Sciatic nerve (tissue), 2 donors: ENCODE measurements at places on chromosomes 1 and 21. TPM values are rescaled to one million over a fixed set of nuclear protein-coding genes. Genes with fewer than 3 reads are reported as not detected.

- DNase-seq = no peak
Observed at GRCh38 chr1:89760496-89760895, 60.3 kb upstream of the LRRC8D start.

GRCh38 chr21:25385911-25386474, 221.3 kb downstream of the MRPL39 start:
- DNase-seq = no peak

Gene EVI5
- 77.7 TPM for total RNA-seq

DNA sequence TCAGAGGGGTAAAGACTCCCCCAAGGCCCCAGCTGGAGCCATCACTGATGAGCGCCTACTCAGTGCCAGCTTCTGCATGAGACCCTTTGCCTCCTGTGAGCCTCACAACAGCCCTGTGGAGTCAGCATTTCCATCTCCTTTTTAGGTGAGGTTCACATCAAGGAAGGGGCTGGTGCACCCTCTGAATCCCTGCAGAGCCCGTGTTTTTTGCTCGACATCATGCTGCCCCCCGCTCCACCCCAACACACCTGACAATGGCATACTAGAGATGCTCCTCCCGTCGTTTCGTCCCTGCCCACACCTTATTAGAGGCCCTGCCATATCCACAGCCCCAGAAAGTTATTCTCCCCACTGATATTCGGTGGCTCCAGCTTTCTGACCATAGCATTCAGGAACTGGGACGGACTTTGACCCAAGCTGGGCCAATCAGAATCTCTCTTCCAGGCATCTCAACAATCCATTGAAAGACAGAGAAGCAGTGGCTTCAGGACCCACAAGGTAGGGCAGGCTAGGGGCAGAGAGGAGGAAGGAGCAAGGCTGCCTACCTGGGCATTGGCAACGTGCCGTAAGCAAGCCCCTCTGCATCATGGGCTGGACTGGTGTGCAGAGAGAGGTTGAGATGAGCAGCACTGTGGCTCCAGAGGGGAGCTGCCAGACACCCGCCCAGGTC, 32.7 kb downstream of the EPHA10 start:
- peak; percentile 21 for DNase-seq

DNA sequence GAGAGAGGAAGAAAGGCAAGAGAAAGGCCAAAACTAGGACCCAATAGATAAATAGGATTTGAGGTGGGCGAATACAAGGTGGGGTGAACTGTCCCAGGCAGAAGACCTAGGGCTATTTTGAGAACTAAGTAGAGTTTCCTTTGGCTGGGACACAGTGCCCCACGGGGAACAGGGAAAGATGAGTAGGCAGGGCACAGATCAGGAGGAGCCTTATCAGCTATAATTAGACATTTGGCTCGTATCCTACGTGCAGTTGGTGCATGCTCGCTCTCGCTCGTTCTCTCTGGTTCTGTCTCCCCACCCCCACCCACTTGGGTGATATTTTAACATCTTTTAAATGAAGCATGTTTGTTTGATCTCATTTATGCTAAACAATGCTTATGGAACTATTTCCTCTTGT, 235.0 kb upstream of the JUN start:
- DNase-seq = no peak

GRCh38 chr1:199878823-199879222, 148.7 kb upstream of the NR5A2 start:
- DNase-seq = no peak

GRCh38 chr1:225426395-225427234, 1.2 kb downstream of the LBR start:
- no peak for DNase-seq

DNA sequence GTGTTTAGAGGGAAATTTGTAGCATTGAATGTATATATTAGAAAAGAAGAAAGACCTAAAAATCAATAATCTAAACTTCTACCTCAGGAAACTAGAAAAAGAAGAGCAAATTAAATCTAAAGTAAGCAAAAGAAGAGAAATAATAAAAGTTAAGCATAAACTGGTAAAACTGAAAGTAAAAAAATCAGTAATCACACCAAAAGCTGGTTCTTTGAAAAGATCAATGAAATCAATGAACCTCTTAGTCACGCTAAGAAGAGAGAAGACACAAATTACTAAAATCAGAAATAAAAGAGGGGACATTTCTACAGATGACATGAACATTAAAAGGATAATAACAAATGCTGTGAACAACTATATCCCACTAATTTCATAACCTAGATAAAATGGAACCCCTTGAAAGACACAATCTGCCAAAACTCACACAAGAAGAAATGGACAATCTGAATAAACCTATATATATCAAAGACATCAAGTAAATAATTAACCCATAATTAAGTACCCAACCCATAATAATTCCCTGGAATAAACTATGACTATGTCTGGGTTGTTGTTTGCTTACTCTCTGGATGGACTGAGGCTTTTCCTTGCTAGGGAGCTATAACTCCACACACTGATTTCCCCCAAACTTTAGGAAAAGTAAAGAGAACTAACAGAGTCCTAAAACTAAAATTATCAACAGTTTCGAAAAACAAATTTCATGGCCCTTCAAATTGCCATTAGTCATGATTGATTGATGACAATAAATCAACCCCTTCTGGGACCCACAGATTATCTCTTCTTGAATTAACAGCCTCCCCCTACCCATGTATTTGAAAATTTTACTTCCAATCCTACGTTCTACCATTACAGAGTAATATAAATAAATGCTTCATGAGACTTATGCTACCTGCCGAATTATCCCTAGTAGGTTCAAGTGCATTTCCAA, 2.8 kb upstream of the CDC73 start:
- DNase-seq = no peak

Gene AZIN2
- 12.4 TPM for total RNA-seq

DNA sequence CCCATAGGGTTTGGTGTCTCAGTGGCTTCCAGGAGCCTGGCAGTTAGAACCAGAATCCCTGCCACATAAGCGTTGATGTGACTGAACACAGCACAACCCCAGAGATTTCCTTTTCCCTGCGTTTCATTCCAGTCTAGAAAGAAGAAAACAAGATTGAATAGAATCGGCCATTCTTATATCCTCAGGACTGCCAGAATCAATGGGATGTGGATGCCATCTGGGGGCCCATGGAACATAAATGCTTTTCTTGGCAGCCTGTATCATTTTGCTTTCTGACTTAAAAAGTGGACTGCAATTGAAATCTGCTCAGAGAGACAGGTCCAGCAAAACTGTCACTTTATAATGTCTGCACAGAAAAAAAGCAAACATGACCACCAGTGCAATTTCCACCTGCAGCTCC, 80.3 kb downstream of the DISC1 start:
- DNase-seq = no peak

DNA sequence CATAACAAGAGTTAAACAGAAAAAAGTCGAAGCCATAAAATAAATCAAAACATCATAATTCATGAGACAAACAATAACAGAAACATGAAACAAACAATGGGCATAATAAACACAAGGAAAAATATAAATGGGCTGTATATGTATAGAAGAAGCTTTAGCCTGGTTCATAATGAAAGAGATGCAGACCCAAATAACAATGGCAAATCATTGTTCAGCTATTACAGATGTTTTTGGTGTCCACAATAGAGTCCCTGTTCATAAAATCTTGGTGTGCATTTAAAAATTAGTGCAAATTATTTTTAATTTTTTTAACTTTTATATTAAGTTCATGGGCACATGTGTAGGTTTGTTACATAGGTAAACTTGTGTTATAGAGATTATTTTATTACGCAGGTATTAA, 1185.9 kb upstream of the B3GALT2 start:
- DNase-seq = no peak

- DNase-seq = no peak
Observed at GRCh38 chr21:24895885-24896734, 711.2 kb downstream of the MRPL39 start.

Gene RHCE
- 1.1 TPM for total RNA-seq

DNA sequence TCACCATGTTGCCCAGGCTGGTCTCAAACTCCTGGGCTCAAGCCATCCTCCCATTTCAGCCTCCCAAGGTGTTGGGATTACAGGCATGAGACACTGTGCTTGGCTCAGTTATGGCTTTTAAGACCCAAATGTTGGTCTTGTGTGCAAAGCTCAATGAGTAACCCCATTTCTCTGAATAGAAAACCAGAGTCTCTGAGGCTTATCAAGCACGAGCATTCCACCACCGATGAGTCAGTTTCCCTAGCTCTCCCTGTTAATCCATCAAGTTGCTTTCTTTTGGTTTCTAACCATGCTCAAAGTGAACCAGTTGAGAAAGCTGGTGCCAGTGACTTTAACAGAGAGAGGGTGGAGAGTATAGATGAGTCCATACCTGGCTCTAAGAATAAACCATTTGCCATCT, 350.9 kb upstream of the ADGRL2 start:
- DNase-seq = no peak

Gene MYOM3
- total RNA-seq = 0.62 TPM

Gene CELA2B
- total RNA-seq = not detected

- no peak for DNase-seq
Observed at GRCh38 chr1:40760984-40761383, 22.6 kb upstream of the KCNQ4 start.
